ENCODE measurements at places on chromosomes 1 and 21.

- DNase-seq = peak; percentile 35
Observed at GRCh38 chr1:226401355-226402303, 6.3 kb downstream of the PARP1 start.

DNA sequence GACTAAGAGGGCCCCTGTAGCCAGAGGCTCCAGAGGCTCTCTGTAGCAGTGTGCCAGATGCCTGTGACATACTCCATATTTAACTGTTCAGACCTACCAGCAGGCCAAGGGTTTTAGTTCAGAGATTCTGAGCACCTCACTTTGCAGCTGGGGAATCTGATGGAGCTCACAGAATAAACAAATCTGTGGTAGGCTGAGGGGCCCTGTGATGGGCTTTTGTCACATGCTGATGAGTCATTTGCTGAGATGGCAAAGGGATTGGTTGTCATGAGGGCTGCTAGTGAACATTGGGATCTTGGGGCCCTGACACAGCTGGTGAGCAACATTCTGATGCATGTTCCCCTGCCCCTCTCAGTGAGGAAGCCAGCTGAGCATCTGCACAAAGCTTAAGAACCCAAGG lies 482.2 kb downstream of the CAMTA1 start:
- no peak for DNase-seq

- DNase-seq = no peak
Observed at GRCh38 chr1:203129501-203130231, 2.1 kb downstream of the ADORA1 start.

DNA sequence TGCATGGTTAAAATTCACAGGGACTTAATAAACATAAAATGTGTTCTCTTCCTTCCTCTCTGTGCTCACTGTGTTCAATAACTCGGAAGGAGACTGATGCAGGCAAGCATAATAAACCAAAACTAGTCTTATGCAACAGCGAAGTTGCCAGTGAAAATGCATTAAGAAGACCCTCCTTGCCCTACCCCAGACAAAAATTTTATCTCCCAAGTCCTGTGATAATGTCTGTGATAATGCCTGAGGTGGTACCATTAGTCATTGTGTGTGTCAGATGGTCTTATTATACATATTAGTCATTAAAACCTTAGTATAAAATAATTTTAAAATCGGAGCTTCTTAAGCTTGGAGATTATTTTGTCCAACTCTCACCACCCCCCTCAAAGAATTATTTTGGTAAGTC lies 97.8 kb downstream of the NGF start:
- no peak for DNase-seq

DNA sequence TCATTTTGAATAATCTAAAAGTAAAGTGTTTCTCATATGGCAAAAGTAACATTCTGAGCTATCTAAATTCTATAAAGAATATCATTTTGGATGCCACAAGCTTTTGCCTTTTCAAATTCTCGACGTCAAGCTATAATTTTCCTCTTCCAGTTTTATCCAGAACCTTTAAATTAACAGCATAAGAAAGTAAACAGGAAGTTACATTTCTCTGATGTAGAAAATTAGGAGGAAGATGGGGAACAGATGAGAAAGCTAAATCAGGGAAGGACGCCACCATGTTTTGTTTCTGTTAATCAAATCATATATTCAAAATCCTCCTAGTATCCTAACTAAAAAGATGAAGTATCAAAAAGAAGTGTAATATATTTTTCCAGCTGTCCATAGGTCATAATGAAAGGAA lies 8.8 kb upstream of the CAMSAP2 start:
- DNase-seq = no peak

DNA sequence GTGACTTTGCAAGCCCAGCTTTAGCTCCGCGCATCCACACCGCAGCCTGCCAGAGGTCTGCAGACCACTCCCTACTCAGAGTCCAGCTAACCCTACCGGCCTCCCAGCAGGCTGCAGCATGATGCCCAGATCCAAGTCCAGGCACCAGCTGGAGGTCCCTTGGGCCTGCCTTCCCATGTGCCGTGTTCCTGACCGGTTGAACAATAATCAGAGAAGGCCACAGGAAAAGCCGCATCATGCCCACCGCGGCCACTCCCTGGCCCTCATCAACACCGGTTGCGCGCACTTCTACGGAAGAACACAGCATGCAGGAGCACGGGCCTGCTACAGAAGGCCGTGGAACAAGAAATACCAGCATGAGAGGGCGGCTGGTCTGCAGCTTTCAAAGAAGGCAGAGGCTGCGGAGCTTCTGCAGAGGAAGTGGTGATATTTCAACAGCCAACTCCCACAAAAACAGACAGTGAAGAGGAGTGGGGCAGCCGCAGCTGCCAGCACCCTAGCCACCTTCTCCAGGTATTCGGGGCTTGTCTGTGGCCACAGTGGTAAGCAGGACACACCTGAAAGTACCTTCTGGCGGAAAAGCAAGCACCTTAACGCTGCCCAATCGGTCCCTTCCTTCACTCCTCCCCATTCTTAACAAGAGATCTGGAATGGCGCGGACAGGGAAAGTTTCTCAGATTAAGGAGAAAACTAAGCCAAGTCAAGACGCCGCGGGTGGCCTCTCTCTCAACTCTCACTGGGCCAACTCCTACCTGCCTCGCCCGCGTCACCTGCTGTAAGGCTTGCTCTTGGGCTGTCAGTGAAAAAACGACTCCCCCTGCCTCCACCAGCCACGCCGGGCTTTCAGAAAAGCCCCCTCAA lies 1.5 kb downstream of the PGBD5 start:
- DNase-seq = no peak

DNA sequence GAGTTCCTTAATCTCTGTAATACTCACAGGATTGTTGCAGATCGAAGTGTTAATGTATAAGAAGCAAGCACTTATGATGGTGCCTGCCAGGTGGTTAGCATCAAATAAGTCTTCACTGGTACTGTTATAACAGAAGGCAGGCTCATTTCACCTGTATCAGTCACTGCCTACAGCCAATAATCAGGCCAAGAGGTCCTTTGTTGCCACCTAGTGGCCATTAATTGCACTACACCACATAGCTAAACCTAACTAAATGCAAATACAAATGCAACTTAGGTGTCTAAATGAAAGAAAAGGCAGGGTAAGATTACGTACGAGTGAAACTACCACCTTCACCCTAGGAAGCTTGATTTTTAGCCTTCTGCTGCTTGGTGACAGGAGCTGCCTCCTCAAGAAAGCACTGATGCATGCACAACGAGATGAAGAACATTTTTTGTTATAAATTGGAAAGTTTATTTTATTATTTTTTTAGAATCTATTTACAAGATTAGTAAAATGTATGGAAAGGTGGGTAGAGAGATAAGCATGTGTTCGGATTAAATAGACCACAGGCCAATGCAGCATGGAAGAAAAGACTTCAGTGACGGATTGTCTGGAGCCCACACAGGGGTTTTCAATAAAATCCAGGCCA lies 334.8 kb upstream of the CAMK1G start:
- DNase-seq = peak; percentile 56

DNA sequence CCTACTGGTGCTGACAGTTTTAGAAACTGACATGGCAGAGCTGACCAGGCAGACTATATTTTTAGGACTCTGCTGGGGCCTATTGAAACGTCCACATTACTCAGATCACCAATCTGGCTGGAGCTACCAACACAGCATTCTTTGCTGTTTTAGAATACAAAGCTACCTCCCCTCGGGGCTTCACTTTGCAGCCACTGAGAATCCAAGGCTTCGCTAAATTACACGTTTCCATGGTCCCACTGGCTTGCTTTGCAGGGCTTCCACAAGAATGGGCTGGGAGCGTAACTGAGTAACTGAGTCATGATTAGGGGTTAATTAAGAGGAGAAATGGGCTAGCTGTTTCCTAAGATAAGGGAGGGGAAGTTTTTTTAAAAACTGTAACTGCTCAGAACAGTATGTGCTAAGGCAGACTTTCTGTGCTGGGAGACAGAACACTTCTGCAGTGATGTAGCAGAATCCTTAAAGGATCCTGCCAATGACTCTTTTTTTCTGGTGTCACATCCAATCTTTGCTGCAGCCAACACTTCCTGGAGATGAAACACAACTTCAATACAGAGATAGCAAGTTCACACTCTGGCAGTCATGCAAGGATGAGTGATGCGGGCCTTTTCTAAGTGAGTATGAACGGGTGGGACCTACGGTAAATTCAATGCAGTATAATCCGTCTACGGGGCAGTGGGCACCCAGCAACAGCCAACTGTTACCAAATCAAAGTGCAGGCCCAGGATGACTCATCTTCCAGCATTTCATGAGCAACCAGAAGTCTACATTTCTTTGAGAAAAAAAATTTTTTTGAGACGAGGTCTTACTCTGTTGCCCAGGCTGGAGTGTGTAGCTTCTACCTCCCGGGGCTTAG lies 21.5 kb downstream of the NDUFS5 start:
- DNase-seq = peak; percentile 37

- no peak for DNase-seq
Observed at GRCh38 chr1:103243481-103243880, 135.2 kb upstream of the COL11A1 start.

GRCh38 chr1:88655685-88656299 lies 28.3 kb upstream of the PKN2 start:
- DNase-seq = peak; percentile 49

DNA sequence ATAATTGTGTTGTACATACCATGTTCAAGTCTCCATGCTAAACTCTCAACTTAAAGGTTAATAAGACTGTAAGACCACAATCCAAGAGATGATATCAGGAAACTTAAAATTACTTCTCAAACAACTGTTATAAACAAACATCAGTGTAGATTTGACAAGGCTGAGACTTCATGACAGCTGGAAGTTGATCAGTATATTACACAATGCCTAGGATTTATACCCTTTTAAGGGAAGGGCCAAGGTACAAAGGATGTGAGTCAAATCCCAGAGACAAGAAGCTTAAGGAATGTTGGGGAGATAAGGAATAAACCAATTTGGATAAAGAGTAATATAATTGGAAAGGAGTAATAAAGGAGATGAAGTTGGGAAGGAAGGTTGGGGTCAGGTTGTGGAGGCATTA lies 98.8 kb downstream of the LBR start:
- DNase-seq = no peak

- DNase-seq = no peak
Observed at GRCh38 chr1:109761227-109762038, 2.3 kb downstream of the EPS8L3 start.

DNA sequence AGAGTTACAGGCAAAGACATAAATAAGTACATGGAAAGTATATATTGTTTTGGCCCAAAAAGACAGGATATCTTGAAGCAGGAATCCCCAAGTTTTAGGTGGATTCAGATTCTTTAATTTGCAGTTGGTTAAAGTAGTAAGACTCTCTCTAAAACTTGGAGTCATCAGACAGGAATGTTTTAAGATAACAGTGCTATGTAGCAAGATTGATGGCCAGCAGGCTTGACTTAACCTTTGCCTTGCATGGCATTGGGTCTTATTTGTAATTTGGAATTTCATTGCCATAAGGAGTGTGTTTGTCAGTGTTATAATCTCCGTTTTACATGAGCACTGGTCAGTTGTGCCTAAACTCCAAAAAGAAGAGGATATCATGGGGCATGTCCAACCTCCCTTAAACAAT lies 727.6 kb upstream of the CHRM3 start:
- DNase-seq = no peak

DNA sequence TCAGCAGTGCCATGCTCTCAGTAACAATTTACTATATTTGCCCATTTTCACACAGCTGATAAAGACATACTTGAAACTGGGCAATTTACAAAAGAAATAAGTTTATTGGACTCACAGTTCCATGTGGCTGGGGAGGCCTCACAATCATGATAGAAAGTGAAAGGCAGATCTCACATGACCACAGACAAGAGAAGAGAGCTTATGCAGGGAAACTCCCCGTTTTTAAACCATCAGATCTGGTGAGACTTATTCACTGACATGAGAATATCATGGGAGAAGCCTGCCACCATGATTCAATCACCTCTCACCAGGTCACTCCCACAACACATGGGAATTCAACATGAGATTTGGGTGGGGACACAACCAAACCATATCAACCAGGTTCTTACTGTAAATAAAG lies 112.1 kb upstream of the C1orf87 start:
- DNase-seq = no peak

Data from OCI-LY7 (cell line).